ENCODE measurements at places on chromosomes 16 and 17.

DNA sequence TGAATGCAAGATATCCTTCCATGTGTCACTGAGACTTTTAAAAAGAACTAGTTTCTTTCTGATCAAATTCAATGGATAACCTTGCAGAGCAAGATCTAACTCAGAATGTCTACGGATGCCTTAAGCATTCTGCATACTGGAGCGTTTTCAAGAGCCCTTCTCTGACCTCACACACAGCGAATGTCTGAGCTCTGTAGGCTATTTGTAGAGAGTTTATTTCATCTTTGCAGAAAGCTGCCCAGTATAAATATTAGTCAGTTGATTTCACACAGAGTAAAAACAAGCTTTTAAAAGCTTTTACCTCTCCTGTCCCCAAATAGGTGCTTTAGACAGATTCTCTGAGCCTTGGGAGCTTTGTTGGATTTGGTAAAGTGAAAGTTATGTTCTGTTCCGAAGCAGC, 165.0 kb downstream of the RBFOX1 start:
- no peak for DNase-seq

- DNase-seq, result no peak
These were observed 278.4 kb upstream of the IRX5 start for GRCh38 chr16:54652201-54652770.

GRCh38 chr17:795276-795675, 13.1 kb downstream of the MRM3 start:
- no peak for DNase-seq

- DNase-seq, result no peak
These were observed 32.7 kb upstream of the SSTR2 start for GRCh38 chr17:73132085-73132492.

DNA sequence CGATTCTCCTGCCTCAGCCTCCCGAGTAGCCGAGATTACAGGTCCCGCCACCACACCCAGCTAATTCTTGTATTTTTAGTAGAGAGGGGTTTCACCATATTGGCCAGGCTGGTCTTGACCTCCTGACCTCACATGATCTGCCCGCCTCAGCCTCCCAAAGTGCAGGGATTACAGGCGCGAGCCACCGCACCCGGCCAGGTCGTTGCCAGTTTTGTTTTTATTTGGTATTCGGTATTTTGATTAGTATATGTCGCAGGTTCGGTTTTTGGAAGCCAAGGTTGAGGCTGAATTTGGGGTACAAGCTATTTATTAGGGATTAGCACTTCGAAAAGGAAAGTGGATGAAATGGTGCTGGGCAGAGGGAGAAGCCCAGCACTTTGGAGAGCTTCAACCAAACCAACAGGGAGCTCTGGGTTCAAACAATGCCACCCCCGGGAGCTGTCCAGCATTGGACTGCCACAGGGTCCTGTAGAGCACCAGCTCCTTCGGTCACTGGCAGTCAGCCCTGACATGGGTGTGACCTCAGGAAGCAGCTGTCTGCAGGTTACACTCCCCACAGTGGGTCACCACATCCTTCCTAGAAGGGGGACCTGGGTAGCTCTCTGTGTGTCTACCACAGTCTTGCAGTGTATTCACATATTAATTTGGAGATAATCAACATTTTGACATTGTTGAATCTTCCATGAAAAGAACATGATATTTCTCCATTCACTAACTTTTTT, 1.5 kb upstream of the CLEC10A start:
- peak; percentile 15 for DNase-seq

GRCh38 chr16:81531419-81531821, 86.8 kb downstream of the CMIP start:
- DNase-seq, result no peak

DNA sequence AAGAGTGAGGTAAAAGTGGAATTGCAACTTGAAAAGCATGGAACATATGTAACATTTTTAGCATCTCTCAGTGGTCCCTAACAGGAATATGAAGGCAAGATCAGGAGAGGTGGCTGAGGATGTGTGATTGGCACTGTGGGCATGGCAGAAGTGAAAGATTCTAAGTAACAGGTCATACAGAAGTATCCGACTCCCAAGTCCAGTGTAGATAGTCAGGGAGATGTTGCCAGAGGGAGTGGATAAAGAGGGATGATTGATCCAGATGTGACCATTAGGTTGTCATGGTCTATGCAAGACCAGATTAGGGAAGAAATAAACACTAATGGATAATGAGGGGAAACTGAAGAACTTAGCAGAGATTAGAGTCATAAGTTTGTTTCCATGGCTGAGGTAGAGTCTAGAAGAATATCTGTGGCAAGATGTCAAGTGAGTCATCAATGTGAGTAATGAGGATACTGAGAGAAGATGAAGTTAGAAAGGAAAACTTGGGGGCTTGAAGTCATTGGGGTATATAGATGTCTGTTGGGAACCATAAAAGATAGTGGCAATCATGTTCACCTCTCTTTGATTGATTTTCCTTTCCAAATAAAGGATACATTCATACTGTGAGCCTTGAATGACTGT, 23.9 kb upstream of the CAPNS2 start:
- no peak for DNase-seq

- no peak for DNase-seq
These were observed 26.8 kb upstream of the MTMR4 start for GRCh38 chr17:58541249-58541648.

GRCh38 chr17:2796164-2797125, at the start of gene RAP1GAP2:
RAP1GAP2 (plus strand) TSS chr17:2796438; CDS start chr17:2796528, 90 bp downstream.
- peak; percentile 49 for DNase-seq

- no peak for DNase-seq
These were observed 23.5 kb downstream of the CACNG1 start for GRCh38 chr17:67067571-67068482.

DNA sequence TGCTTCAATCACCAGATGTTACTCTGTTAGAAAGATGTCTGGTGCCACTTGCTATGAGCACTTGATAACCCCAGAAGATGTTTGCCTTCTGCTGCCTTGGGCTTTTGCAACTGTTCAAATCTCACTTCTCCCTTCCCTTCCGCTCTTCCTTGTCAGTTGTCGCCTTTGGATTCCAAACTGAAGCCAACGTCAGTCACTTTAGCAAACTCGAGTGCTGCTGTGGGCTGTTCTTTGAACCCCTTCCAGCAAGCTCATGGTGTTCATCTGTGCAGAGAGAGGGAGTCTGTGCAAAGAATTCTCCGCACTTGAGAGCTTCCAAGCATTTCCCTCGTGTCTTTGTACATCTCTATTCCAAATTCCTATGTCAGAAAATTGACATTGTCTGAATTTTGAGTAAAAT, 879.4 kb downstream of the CDH11 start:
- no peak for DNase-seq

DNA sequence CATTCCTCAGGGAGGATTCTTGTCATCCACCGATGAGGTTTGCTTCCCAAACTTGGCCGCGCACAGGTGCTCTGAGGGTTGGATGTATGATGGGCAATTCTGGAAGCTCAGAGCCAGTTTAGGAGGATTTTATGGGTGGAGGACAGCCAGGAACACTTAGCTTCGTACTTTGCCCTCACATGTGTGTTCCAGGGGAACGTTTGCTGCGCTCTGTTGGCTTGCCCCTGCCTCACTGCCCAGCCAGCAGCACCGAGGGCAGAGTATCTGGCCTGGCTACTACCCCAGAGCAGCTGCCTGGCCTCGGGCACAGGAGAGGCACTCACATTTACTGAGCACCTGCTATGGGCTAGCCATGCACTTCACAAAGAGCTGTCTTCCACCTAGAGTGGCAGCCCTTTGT, 14.1 kb downstream of the SEZ6 start:
- no peak for DNase-seq

DNA sequence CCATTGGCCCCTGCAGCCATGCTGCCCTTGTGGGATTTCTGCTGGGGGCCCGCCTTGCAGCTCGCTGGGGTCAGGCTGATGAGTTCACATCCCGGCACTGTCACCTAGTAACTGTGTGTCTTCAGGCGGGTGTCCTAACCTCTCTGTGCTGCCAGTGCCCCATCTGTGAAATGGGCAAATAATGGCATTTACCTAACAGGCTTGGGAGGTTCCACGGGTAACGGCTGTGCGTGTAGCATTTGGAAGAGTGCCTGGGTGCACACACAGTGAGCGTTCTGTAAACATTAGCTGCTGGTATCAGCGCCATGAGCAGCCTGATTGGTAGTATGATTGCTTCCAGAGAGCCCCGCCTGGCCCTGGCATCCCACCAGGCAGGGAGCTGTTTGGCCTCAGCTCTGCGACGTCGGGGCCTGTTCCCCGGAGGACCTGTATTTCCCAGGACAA, 167.3 kb upstream of the GSE1 start:
- DNase-seq, result no peak

- no peak for DNase-seq
These were observed 7.3 kb downstream of the TMEM106A start for GRCh38 chr17:43219001-43219400.

DNA sequence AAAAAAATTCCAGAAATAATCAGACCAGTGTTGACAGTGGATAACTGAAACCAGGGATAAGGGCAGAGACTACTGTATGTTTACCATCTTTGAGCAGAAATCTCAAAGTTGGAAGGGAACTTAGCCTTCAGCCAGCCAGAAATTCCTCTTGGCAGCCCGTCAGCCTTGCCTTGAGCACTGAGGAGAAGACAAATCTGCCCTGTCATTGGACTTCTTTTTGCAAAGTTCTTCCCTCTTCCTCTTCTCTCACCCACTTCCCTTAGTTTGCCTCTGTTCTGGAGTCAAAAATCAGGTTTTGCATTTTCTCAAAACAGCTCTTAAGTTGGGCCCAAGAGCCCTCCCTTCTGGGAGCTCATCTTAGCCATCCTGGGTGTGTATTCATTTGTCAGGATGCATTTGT, 6.2 kb downstream of the TUFM start:
- no peak for DNase-seq

DNA sequence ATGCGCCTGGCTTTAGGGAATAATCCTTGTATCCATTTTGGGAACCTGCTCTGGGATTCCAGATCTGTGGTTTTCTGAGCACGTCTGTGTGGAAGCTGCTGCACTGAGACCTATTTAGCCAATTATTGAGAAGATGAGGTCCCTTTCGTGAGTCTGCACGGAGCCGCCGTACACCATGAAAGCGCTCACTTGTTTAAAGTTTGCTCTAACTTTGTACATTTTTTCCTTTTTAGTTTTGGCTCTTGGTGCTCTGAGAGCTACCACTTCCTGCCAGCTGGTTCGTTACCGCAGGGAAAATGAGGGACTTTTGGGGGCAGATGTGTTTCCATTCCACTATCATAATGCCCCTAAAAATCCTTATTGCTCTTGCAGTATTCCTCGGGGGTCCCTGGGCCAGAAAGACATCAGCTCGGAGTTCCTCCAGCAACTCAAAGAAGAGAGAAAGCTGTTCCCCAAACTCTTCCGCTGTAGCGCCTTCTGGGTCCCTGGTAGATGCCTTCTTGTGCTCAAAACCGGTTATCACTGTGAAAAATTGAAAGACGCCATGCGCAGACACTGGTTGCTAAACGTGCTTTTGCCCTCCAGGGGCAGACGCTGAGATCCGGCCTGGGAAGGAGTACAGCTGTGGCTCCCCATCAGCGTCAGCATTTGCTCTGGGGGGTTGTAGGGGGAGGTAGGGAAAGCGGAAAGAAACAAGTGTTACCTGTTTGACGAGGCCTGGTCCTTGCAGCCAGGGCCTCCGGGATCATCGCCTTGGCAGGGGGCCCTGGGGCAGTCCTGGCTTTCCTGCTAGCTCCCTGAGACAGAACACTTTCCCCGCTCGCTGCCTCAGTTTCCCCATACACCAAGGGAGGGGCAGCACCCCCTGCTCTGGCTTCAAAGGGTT, 238.1 kb downstream of the MRTFB start:
- DNase-seq, result no peak

DNA sequence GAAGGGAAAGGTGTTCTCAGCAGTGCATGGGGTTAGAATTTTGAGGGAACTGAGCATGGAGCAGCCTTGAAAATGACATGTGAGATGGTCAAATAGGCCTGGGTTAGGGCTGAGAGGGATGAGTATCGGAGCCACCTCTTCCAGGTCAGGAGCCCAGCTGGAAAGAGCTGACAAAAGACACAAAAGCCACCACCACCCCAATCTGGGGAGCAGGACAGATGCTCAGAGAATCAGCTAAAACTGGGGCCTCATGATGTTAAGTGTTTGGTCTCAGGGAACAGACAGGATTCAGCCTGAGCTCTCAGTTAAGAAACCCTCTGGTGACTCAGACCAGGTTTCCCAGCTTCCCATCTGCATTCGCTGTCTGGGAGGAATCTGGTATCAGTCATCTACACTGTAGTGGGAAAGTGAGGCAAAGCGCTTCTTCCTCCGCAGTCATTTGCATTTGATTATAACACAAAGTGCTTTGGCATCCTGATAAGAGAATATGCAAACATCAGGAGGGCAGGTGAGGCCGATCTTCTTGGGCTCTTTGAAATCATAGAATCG, 2.6 kb downstream of the WNT9B start:
- no peak for DNase-seq

DNA sequence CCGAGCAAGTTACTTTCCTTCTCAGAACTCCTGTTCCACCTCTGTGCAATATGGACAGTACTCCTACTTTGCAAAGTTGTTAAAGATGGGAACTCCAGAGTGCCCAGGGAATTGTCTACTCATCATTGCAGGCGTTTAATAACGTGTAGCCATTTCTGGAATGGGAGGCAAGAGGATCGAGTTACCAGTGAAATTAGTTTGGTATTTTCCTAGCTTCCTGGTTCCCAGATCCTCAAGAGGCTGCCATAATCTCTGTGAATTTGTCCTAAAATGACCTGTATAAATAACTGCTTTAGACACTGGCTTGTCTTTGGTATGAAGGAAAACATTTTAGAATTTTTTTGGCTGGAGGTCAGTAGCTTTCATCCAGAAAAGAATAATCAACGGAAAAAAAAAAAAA, 27.7 kb downstream of the WWOX start:
- DNase-seq, result no peak

DNA sequence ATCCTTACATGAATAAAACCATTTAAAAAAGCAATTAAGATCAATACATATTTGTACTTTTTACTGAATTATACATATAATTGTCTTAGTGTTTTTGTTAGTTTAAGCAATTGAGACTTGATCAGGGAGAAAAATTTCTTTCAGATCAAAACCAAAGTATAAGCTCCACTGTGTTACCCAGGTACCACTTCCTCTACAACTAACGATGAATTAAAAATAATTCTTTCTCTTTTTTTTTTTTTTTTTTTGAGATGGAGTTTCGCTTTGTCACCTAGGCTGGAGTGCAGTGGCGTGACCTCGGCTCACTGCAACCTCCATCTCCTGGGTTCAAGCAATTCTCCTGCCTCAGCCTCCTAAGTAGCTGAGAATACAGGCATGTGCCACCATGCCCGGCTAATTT, 6.8 kb downstream of the FBXO47 start:
- DNase-seq, result no peak

- no peak for DNase-seq
These were observed 5.7 kb upstream of the KCNJ12 start for GRCh38 chr17:21370430-21370829.

DNA sequence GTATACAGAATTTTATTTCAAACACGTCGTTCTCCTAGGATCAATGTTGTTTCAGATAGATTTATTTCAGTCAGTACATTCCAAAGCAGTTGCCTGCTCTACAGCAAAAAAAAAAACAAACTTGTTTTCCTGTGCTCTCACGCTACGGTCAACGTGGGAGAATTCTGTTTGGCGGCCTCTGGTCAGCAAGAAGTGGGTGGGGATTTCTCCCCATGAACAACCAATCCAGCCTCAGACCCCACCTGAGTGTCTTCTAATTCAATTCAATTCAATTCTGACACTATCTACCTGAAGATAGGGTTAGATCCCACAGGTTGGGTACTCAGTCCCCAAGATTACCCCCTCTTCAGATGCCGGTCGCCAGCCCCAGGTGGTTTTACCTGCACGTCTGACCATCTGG, 22.1 kb downstream of the C17orf58 start:
- no peak for DNase-seq

- no peak for DNase-seq
These were observed 7.4 kb upstream of the COX10 start for GRCh38 chr17:14061666-14062560.

All from stimulated activated CD8-positive, alpha-beta memory T cell treated with anti-CD3 and anti-CD28 coated beads, Interleukin-4, amount 100 ng/mL, for 1 hour (primary cell).